ENCODE measurements at places on chromosomes 12 and 14.
A peak's percentile ranks its signal among the peaks of the same experiment; 100 is the strongest.

GRCh38 chr12:90896164-90896563 lies 58.8 kb downstream of the CCER1 start:
- no peak for DNase-seq

GRCh38 chr12:104964856-104965205 lies 6.7 kb upstream of the SLC41A2 start:
- no peak for DNase-seq

DNA sequence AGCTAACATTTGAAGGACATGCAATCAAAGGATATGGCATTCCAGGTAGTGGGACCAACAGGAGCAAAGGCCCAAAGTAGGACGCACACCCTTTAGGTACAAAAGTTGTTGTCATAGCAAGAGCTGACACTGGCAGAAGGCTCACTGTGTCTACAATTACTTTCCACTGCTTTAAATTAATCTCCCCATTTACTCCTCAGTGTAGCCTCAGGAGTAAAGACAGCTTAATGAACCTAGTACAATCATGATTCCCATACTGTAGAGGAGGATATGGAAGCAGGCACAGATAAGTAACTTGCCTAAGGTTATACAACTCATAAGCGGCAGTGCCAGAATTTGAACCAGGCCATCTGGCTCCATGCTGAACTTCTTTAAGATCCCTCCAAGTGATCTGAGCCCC lies 212.9 kb upstream of the SFSWAP start:
- no peak for DNase-seq

DNA sequence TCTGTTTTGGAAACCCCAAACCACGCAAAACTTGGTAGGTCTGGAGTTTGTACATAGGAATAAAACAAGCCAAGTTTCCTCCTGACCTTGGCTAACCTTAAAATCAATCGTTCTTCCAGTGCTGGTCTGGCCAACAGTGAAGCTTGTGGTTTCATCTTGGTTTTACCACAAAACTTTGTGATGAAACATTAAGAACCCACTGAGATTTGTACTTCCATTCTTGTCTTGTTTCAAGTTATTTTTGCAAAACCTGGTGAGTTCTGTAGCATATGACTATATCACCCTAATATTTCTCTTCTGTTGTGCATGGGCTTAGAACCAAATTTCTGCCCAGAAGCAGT lies 26.4 kb downstream of the SIX1 start:
- no peak for DNase-seq

DNA sequence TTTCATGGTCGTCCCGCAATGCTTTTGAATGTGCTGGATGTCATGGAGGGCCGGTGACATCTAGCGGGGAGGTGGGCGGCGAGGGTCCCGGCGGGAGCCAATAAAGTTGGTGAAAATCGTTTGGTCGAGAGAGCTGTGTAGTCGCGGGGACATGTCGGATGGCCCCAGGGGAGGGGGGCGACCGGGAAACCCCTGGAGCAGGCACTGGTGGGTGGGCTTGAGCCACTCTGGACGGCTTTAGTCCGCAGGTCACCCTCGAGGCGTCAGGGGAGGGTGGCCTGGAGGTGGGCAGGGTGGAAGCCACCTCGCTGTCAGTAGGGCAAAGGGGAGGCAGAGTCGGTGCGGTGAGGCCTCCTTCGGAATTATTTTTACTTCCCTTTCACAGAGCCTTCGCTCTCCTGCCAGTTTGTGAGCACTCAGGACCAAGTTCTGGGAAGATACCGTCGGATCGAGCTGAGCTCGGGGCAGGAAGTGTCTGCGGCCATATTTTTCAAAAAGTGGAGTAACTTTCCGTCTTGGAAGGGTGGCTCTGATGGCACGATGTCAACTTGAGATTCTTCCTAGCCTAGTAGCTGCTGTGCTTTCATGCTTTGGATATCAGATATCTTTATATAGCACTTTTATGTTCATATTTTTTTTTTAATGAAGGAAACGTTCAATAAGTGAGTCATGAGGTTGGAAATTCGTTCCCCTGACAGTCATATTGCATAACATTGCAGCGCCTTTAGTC lies 28.2 kb downstream of the WBP11 start:
- no peak for DNase-seq

GRCh38 chr12:28998662-28999120 lies 150.4 kb upstream of the FAR2 start:
- no peak for DNase-seq

DNA sequence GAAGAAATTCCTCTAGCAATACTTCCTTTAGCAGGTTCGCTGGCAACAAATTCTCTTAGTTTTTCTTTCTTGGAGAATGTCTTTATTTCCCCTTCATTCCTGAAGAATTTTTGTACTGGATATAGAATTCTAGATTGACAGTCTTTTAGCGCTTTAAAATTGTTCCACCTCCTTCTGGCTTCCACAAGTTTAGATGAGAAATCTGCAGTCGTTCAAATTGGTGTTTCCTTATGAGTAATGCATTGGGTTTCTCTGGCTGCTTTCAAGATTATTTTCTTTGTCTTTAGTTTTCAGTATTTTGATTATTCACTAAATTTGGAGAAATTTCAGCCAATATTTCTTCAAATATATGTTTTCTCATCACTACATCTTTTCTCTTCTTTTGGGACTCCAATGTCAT lies 33.3 kb upstream of the FGF6 start:
- no peak for DNase-seq

- peak; percentile 39 for DNase-seq
Observed at GRCh38 chr12:62581288-62582064, 114.8 kb downstream of the MON2 start.

DNA sequence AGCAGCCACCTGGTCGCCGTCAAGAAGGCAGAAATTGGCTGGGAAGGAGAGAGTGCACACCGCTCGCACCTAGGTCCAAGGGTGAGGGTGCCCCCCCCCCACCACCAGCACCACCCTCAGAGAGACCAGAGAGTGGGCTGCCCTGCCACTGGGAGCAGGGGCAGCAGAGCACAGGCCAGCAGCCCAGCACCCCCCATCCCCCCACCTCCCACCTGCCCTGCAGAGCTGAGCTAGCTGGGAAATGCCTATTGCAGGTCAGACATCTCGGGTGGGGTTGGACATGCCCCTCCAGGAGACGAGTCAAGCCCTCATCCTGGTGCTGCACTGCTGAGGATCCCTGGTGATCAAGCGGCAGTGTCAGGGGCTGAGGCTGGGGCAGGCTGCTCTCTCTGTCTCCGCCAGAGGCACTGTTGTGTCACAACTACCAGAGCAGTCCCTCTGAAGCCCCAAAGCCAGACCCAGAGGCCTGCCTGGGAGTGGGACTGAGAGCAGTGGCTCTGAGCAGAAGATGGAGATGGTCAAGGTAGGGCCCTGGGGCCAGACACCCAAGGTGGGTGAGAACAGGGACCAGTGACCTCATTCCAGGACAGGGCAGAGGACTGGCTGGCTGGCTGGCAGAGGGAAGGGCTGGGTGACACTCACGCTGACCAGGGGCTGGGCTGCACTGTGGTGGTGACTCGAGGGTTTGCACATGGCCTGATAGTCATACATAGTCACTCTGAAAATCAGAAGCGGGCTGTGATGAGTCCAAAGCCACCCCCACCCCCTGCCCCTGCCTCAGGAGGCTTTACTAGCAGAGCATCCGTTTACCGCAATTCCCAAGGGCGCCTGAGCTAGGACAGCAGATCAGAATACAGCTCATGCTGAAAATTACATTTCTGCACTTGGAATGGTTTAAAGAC lies 19.7 kb upstream of the LRTM2 start:
- DNase-seq = no peak

- DNase-seq = no peak
Observed at GRCh38 chr14:61444215-61444768, 122.9 kb downstream of the PRKCH start.

DNA sequence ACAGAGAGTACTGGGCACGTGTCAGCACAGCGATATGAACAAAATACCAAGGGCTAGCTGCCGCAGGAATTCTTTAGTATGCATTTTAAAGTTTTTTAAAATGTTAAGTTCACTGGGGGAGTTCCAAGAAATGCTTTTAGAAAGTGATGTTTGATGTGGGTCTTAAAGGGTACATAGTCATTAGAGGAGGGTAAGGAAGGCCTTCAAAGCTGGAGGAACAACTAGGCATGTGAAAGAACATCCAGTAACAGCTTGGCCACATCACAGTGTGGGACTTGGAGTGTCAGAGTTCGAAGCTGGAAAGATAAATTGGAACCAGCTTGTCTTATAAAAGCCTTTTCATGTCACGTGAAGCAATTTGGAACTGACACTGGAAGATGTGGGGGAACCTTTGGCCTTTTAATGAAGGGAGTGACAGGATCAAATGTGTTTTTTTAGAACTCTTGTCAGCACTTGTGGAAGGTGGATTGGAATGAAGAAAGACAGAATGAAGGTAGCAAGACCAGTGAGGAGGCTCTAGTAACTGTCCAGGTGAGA lies 57.7 kb downstream of the WDR20 start:
- DNase-seq = no peak

All from NCI-H345 (cell line).